Activated CD8-positive, alpha-beta memory T cell treated with anti-CD3 and anti-CD28 coated beads for 36 hours (primary cell): ENCODE measurements at places on chromosomes 4 and X. TPM values are rescaled to one million over a fixed set of nuclear protein-coding genes. Genes with fewer than 3 reads are reported as not detected.

Gene PDZD4
- 0.94 TPM for total RNA-seq

Gene SH2D1A
- total RNA-seq: 75.0 TPM

Gene TRAPPC11
- total RNA-seq: 23.6 TPM

Gene PAGE2B
- not detected for total RNA-seq

Gene BGN
- total RNA-seq: not detected

Gene CORIN
- total RNA-seq: 0.10 TPM

Gene CTPS2
- 6.3 TPM for total RNA-seq

Gene CDS1
- total RNA-seq: not detected

Gene GPAT3
- 4.1 TPM for total RNA-seq

Gene RAP1GDS1
- total RNA-seq: 56.7 TPM

Gene ZCCHC18
- 5.1 TPM for total RNA-seq

Gene AFF1
- total RNA-seq: 29.0 TPM

Gene SLC38A5
- total RNA-seq: 180 TPM

Gene FAM149A
- 0.40 TPM for total RNA-seq

Gene DTHD1
- 1.9 TPM for total RNA-seq

Gene TLR10
- not detected for total RNA-seq

Gene XAGE2
- not detected for total RNA-seq

Gene CSAG3
- not detected for total RNA-seq

Gene SHROOM4
- not detected for total RNA-seq

Gene EDNRA
- total RNA-seq: not detected

Gene SPANXN2
- total RNA-seq: not detected

Gene KCNIP4
- not detected for total RNA-seq
